Foreskin fibroblast (primary cell): ENCODE measurements at places on chromosomes 6 and 20.

DNA sequence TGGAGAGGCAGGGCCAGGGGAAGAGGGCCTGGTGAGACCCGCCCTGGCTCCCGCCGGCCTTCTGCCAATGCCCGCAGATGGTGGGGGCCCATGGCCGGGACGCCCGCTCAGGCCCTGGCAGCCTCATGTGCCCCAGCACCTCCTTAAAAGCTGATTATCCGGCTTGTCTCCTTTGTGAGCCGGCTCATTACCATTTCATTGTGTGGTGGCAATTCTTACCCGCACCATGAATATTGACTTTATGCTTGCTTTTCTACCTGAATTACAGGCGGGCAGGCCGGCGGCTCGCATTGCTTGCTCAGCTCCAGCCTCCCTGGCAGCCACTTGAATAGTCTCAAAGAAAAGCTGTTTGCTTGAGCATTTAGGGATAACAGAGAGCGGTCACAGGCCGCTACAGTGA, 120.0 kb upstream of the JAG1 start:
- DNase-seq: no peak

- DNase-seq: no peak
Measured at GRCh38 chr6:88455317-88455716, 289.2 kb upstream of the CNR1 start.

DNA sequence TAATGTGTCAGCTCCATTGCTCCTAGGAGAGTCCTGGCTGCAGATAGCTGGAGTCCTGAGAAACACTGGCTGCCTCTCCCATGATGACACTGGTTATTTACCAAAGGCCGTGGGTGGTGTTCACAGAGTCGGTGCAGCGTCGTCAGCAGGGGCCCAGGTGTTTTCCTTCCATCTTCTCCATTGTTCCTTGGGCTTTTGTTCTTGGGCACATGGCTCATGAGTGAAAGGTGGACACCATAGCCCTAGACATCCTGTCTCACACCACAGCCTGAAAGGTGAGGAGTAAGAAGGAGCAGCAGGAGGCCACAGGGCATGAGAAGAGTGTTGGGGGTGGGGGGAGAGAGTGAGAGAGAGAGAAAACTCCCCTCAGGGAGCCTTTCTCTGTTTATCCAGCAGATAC, 9.1 kb downstream of the CST5 start:
- no peak for DNase-seq

GRCh38 chr20:49408509-49409104, 73.9 kb downstream of the KCNB1 start:
- no peak for DNase-seq

DNA sequence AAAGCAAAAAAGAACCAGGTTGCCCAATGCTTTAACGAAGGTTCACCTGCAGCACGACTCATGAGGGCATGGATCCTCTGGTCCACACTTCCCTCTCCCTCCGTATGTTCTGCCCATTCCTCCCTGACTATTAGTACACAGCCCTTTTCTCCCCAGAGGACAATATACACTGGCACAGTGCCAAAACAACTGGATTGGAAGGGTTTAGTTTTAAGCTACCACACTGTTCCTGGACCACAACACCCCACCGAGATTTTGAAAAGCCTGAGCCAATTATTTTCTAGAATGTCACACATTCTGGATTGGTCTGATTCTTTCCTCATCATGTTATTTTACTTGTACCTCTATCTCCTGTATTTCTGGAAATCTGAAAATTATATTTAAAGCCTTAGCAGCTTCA, 2.9 kb upstream of the AKAP7 start:
- DNase-seq: no peak
